ENCODE measurements at places on chromosomes 6 and 20. TPM values are rescaled to one million over a fixed set of nuclear protein-coding genes. Genes with fewer than 3 reads are reported as not detected.

CTCFL gene
- not detected for total RNA-seq

DNA sequence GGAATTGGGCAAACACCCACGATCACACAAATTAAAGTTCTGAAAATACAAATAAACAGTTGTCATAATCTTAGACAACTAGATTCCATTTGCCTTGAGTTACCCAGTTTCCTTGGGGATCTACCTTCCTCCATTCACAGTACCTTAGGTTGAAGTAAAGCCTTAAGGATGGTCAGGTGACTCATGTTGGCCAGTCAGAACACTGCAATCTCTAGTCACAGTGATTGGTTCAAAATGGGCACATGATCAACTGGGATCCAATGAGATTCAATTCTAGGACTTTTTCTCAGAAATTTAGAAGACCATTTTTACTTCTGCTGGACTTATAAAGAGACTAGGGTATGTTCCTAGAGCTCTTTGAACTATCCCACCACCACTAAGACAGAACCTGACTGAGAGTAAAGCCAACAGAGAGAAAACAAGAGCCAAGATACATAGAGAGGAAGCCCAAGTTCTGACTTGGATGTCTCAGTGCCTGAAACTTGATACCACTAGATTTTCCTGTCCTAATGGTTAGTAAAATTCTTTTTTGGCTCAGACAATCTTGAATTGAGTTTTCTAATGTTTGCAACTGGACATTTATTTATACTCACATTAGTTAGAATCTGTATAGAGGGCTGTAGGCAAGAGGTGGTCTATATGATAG, 8.6 kb upstream of the CLIC5 start:
- H3K36me3 ChIP-seq: no peaks in the 10 kb centered on the region
- no peaks in the 10 kb centered on the region for H3K4me1 ChIP-seq
- H3K27ac ChIP-seq: no peak overlapping the region

CST5 gene
- total RNA-seq: not detected

CTAGE9 gene
- not detected for total RNA-seq

HLA-E gene
- 174 TPM for total RNA-seq

GRCh38 chr20:17226410-17227218, at the start of gene PCSK2:
Gene PCSK2 (plus strand): TSS chr20:17227040. CDS start chr20:17227306, 266 bp downstream.
- no peak within 1 kb of the TSS for H3K27ac ChIP-seq
- peaks cover 15% of the 10 kb centered on the region for H3K4me1 ChIP-seq
- peak within 1 kb of the TSS; percentile 58 for H3K4me3 ChIP-seq
- peaks cover 58% of the 10 kb centered on the region for H3K27me3 ChIP-seq
- H3K36me3 ChIP-seq: no peaks in the 10 kb centered on the region

HLA-DQA1 gene
- total RNA-seq: not detected

GRCh38 chr6:111865909-111866546, 7.2 kb downstream of the FYN start:
- no peak overlapping the region for H3K4me3 ChIP-seq
- H3K36me3 ChIP-seq: peaks cover 4% of the 10 kb centered on the region
- no peak for DNase-seq
- H3K4me1 ChIP-seq: peaks cover 23% of the 10 kb centered on the region
- no peaks in the 10 kb centered on the region for H3K27me3 ChIP-seq

DNA sequence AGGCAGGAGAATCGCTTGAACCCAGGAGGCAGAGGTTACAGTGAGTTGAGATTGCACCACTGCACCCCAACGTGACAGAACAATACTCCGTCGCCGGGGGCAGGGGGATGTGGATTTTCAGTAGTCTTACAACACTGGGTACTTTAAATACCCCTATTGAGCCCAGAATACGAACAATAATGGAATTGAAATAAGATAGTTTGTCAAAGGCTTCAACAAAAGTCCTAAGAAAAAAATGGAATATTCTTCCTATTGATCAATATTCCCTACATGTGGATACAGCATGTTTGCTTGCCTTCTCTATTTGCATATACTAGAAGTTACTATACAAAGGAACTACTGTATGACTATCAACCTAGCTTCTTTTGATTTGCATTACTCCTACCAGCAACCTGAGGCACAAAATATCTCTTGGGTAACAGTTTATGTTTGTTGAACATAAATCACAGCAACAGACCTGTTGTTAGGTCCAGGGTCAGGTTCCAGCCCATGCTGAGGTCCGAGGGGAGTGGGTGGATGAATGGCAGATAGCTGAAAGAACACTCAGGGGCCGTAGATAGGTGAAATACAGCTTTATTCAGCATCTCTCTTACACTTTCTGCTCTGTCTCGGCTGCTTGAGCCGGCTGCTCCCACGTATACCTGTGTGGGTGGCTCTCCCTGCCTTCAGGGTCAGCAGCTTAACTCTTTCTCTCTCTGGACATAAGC, 23.8 kb downstream of the MAN1A1 start:
- no peak overlapping the region for H3K4me3 ChIP-seq
- DNase-seq: no peak
- H3K4me1 ChIP-seq: no peaks in the 10 kb centered on the region
- H3K36me3 ChIP-seq: no peaks in the 10 kb centered on the region
- peaks cover 7% of the 10 kb centered on the region for H3K27me3 ChIP-seq
- no peak overlapping the region for H3K27ac ChIP-seq

GRCh38 chr6:38498805-38499445, 140.8 kb downstream of the BTBD9 start:
- H3K4me3 ChIP-seq: no peak overlapping the region
- H3K36me3 ChIP-seq: no peaks in the 10 kb centered on the region
- H3K27ac ChIP-seq: no peak overlapping the region

TOX2 gene
- total RNA-seq: not detected

GRCh38 chr6:21751608-21752007, 158.1 kb downstream of the SOX4 start:
- DNase-seq: no peak
- no peak overlapping the region for H3K4me3 ChIP-seq
- peaks cover 26% of the 10 kb centered on the region for H3K4me1 ChIP-seq
- H3K36me3 ChIP-seq: no peaks in the 10 kb centered on the region
- no peaks in the 10 kb centered on the region for H3K27me3 ChIP-seq

OR2B6 gene
- total RNA-seq: not detected

DNA sequence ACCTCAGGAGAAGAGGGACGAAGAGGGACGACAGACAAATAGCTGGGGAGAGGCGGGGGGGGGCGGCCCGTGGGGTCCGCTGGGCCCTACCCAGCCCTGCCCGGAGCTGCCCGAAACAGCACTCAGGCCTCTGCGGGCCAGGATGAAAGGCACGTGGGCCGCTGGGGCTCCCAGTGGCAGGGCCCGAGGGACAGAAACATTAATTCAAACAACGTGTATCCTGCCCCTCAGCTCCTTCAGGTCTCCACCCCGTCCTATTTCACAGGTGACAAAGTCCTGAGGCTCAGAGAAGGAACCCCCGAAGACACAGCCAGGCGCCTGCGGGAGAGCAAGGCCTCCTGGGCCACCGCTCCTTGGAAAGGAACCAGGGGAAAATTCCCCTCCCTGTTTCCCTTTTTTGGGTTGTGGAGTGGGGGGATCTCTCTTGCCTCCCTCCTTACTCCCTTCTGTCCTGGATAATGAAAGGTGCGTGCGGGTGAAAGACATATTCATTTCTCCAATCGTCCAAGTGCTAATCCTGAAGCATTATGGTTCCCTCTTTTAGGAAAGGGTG, 93.3 kb downstream of the RNASET2 start:
- DNase-seq: no peak
- H3K4me3 ChIP-seq: peak overlapping the region; percentile 84
- peaks cover 48% of the 10 kb centered on the region for H3K27me3 ChIP-seq
- peaks cover 6% of the 10 kb centered on the region for H3K4me1 ChIP-seq

TDRD6 gene
- 0.05 TPM for total RNA-seq

DNA sequence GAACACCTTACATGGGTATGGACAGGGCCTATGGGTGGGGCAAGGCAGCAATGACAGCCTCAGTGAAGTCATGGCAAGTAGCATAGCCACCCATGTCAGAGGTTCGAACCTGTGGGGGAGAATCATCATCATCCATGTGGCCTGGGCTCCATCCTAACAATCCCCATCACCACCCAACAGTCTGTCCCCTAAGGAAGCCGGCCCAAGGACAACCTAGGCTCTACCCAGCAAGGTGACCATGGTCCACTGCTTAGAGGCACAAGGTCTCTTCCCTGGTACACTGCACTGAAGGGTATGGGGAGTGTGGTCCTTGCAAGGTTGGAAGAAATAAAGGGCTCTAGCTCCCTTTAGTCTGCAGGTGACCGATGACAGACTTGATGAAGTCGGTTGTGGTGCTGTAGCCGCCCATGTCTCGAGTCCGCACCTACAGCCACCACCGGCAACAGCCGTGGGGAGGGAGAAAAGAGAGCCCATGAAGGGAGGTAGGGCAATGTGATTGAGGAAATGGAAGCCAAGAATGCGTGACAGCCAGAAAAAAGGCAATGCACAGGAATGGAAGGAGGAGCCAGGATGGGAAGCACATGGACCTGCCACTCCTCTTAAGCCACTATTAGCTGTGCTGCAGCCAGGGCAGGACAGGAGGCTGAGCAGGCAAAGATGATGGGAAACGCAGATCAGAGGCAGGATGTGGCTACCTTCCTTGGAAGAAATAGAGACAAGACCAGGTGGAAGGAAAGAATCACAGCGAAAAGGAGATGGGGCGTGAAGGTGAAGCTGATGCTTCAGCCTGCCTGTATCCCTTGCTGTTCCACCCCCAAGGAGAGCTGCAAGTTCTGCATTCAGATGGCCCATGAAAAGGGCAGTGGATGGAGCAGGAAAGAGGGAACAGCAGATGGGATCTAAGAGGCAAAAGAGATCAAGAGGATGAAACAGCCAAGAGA, 5.3 kb downstream of the IDH3B start:
- peaks cover 21% of the 10 kb centered on the region for H3K4me1 ChIP-seq
- no peak overlapping the region for H3K27ac ChIP-seq
- H3K27me3 ChIP-seq: no peaks in the 10 kb centered on the region
- H3K4me3 ChIP-seq: no peak overlapping the region
- H3K36me3 ChIP-seq: peaks cover 55% of the 10 kb centered on the region
